ENCODE measurements at places on chromosomes 1 and 21.

DNA sequence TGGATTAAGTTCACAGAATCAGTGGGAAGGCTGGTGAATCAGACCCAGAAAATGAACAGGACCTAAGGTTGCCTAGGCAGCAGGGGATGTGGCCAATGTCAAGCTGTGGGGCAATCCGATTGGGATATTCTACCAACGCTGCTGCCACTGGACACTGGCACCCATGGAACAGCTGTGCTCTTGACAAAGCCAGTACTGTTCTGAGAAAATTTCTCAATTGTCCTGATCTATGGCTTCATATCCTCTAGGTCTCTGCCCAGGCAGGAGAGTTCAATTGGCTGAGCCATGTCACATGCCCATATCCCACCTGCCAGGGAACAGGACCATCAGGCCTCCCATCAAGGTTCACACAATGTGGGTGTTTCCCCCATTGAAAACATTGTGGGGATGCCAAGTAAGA is 6.2 kb downstream of the TACSTD2 start:
- H3K27me3 ChIP-seq: peaks cover 4% of the 10 kb centered on the region
- peaks cover 4% of the 10 kb centered on the region for H3K4me1 ChIP-seq
- no peak for DNase-seq
- H3K27ac ChIP-seq: no peak overlapping the region

GRCh38 chr1:10762153-10762523 is 34.3 kb downstream of the CASZ1 start:
- no peak overlapping the region for H3K4me3 ChIP-seq
- peaks cover 19% of the 10 kb centered on the region for H3K4me1 ChIP-seq
- peaks cover 21% of the 10 kb centered on the region for H3K27me3 ChIP-seq
- peak overlapping the region; percentile 89 for H3K27ac ChIP-seq
- H3K36me3 ChIP-seq: peaks cover 5% of the 10 kb centered on the region

GRCh38 chr1:109484519-109484975 is 842 bp downstream of the ATXN7L2 start:
- peaks cover 7% of the 10 kb centered on the region for H3K4me1 ChIP-seq
- peaks cover 25% of the 10 kb centered on the region for H3K27me3 ChIP-seq
- H3K27ac ChIP-seq: peak overlapping the region; percentile 87

GRCh38 chr1:65009176-65009575 is 42.8 kb upstream of the JAK1 start:
- no peak for DNase-seq
- no peak overlapping the region for H3K4me3 ChIP-seq
- H3K27ac ChIP-seq: no peak overlapping the region
- H3K36me3 ChIP-seq: no peaks in the 10 kb centered on the region
- H3K27me3 ChIP-seq: peaks cover 1% of the 10 kb centered on the region

DNA sequence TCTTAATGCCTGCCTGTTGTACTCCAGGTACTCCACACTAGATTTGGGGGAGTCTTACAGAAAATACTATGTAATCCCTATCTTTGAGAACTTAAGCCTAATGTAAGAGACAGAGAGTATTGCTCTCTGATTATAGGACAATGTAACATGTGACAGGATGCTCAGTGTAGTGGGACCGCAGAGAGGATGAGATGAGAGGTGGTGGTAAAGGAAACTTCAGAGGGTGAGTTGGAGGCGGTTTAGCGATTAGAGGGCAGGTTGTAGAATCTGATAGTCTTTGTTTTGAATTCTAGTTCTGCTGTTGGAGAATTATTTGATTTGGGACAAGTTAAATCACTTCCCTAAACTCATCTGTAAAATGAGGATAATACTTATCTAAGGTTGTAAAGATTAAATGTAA is 5.4 kb downstream of the SOAT1 start:
- H3K27ac ChIP-seq: no peak overlapping the region
- H3K36me3 ChIP-seq: peaks cover 1% of the 10 kb centered on the region
- H3K4me3 ChIP-seq: no peak overlapping the region
- H3K27me3 ChIP-seq: peaks cover 5% of the 10 kb centered on the region

DNA sequence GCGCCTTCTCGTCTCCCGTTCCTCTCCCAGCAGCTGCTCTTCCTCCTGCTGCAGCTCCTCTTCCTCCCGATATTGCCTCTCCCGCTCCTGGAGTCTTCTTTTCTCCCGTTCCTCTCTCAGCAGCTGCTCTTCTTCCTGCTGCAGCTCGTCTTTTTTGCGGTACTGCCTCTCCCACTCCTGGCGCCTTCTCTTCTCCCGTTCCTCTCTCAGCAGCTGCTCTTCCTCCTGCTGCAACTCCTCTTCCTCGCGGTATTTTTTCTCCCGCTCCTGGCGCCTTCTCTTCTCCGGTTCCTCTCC is 5.3 kb downstream of the TCHH start:
- no peak for DNase-seq
- H3K27me3 ChIP-seq: peaks cover 11% of the 10 kb centered on the region
- H3K4me3 ChIP-seq: no peak overlapping the region

GRCh38 chr1:210262897-210263272 is 30.3 kb downstream of the SERTAD4 start:
- no peak for DNase-seq
- no peaks in the 10 kb centered on the region for H3K4me1 ChIP-seq

GRCh38 chr1:218994615-218995014 is 179.1 kb upstream of the LYPLAL1 start:
- no peaks in the 10 kb centered on the region for H3K36me3 ChIP-seq
- DNase-seq: no peak
- no peak overlapping the region for H3K27ac ChIP-seq
- no peaks in the 10 kb centered on the region for H3K27me3 ChIP-seq
- no peaks in the 10 kb centered on the region for H3K4me1 ChIP-seq
- H3K4me3 ChIP-seq: no peak overlapping the region

DNA sequence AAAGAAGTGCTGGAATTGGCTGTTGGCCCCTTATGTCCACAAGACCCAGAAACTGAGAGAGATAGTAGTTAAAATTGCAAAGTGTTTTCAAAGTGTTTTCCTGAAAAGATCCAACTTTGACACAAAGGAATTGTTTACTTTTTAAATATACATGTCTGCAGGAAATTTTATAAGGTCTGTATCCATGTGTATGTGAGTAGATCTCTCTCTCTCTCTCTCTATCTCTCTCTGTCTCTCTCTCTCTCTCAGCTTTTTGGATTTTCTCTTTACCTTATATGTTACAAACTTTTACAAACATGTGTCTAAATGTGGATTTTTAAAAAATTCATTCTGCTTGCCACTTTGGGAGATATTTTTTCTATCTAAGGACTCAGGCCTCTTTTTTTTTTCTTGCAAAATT is 358.6 kb downstream of the SIPA1L2 start:
- no peak overlapping the region for H3K4me3 ChIP-seq
- H3K27me3 ChIP-seq: peaks cover 2% of the 10 kb centered on the region
- H3K4me1 ChIP-seq: peaks cover 6% of the 10 kb centered on the region
- no peak for DNase-seq
- no peak overlapping the region for H3K27ac ChIP-seq

DNA sequence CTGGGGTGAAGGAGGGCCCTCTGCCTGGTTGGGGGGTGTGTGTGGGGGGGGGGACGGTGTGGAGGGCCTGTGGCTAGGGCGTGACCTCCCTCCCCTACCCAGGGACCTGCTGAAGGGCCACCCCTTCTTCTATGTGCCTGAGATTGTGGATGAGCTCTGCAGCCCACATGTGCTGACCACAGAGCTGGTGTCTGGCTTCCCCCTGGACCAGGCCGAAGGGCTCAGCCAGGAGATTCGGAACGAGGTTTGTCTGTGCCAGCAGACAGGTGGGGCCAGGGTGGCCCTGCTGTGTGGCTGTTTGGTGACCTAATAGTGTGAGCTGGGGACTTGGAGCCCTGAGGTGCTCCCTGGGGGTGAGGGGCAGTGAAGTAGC is 43.9 kb downstream of the COQ8A start:
- no peak overlapping the region for H3K4me3 ChIP-seq
- no peak overlapping the region for H3K27ac ChIP-seq
- peaks cover 9% of the 10 kb centered on the region for H3K27me3 ChIP-seq
- no peak for DNase-seq

- peaks cover 3% of the 10 kb centered on the region for H3K4me1 ChIP-seq
- H3K27me3 ChIP-seq: no peaks in the 10 kb centered on the region
- no peak overlapping the region for H3K27ac ChIP-seq
- no peak overlapping the region for H3K4me3 ChIP-seq
- DNase-seq: no peak
- H3K36me3 ChIP-seq: no peaks in the 10 kb centered on the region
Observed at GRCh38 chr21:45207839-45208626, 79.7 kb downstream of the POFUT2 start.

DNA sequence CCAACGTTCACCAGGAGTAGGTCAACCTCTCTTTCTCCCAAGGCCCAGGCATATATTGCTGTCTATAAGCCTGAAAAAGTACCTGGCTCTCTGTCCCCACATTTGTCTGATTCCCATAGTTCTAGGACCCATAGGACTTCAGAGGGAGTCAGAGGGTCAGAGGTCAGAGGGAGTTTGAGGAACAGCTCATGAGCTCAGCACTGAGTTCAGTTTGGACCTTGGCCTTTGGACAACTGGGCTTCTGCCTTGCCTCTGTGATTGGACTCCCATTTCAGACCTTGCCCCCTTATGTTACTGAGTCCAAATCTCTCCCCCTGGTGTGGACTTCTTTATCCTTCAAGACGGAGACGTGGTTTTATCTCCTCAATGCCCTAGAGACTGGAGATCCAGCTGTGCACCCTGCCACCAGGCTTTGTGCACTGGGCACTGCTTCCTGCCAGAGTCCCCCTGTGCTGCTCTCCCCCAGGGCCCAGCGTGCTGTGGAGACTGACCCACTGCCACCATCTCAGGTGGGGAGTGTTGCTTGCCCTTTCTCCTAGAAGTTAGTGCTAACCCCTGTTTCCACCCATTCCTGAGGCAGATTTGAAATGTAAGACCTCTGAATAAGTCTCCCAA is 3.2 kb downstream of the CTSE start:
- peaks cover 3% of the 10 kb centered on the region for H3K27me3 ChIP-seq
- H3K36me3 ChIP-seq: no peaks in the 10 kb centered on the region
- no peaks in the 10 kb centered on the region for H3K4me1 ChIP-seq
- no peak overlapping the region for H3K4me3 ChIP-seq

- H3K4me1 ChIP-seq: peaks cover 4% of the 10 kb centered on the region
- no peak for DNase-seq
- H3K27ac ChIP-seq: no peak overlapping the region
- H3K36me3 ChIP-seq: peaks cover 4% of the 10 kb centered on the region
- H3K27me3 ChIP-seq: peaks cover 2% of the 10 kb centered on the region
Observed at GRCh38 chr1:1438531-1439381, 3.3 kb downstream of the VWA1 start.

DNA sequence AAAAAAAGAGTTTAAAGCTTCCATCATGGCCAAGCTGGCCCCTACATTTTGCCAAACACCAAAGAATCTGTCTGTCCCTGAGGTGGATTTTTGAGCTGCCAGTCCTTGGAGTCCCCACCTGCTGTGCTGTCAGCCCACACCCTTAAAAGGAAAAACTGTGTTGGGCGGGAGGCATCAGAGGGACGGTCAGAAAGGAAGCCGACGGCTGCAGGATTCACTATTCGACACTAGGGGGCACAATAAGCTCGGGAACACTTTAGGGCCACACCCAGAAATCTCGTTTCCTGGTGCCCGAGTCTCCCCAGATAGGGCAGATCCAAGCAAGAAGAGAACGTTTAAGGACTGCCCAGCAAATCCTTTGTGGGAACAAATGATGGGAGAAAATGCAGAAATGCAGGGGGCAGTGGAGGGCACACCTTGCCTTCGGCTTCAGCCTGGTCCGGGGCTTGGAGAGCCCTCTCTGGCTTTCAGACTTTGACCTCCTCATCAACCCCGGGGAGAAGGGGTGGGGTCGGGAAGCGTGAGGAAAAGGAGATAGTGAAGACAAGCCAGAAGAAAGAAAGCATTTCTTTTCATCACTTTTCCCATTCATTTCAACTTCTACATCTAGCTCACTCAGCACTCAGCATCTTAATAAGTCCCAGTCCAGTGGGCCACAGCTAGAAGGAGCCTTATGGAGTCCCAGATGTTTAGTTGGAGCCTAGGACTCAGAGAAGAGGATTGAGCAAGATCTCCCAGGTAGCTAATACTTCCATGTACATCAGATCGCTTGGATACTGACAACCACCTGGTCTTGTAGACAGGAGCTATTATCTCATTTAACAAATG is 5.0 kb upstream of the CTTNBP2NL start:
- peaks cover 4% of the 10 kb centered on the region for H3K36me3 ChIP-seq
- H3K4me3 ChIP-seq: peak overlapping the region; percentile 43
- H3K27me3 ChIP-seq: peaks cover 8% of the 10 kb centered on the region

DNA sequence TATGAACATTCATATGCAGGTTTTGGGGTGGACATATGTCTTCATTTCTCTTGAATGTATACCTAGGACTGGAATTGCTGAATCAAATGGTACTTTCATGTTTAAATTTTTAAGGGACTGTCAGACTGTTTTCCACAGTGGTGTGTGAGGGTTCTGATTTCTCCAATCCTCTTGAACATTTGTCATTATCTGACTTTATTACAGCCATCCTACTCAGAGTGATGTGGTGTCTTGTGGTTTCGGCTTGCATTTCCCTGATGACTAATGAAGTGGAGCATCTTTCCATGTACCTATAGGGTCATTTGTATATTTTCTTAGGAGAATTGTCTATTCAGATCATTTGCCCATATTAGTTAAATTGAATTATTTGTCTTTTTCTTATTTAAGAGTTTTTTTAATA is 35.4 kb upstream of the ZNF281 start:
- H3K27ac ChIP-seq: no peak overlapping the region
- no peaks in the 10 kb centered on the region for H3K36me3 ChIP-seq
- H3K4me1 ChIP-seq: no peaks in the 10 kb centered on the region
- DNase-seq: no peak
